Activated CD8-positive, alpha-beta memory T cell treated with anti-CD3 and anti-CD28 coated beads for 1 hour (primary cell): ENCODE measurements at places on chromosomes 2 and 18.

- no peak for DNase-seq
Measured at GRCh38 chr2:21256006-21256405, 132.2 kb downstream of the TDRD15 start.

- no peak for DNase-seq
Measured at GRCh38 chr2:159546716-159547430, 69.5 kb downstream of the BAZ2B start.

- DNase-seq, result no peak
Measured at GRCh38 chr2:24672589-24672988, 120.6 kb downstream of the PTRHD1 start.

GRCh38 chr18:78168526-78168925, 811.1 kb upstream of the SALL3 start:
- no peak for DNase-seq

DNA sequence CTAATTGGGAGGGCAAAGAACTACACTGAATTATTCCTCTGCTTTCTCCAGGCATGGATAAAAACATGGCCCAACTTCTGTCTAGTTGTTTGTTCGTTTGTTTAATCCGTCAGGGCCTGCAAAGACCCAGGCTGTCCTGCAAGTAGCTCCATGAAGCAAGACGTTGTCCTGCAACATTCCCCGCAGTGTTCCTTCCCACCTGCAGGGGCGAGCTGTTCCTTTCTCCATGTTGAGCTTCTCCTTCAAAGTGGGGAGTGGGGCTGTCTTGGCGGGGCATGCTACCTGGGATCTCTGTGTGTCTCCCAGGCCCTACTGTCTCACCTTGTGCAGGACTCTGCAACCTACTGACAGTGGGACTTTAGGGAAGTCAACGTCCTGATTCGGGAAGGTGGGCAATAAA, 264.0 kb upstream of the SMIM21 start:
- no peak for DNase-seq

- no peak for DNase-seq
Measured at GRCh38 chr2:150859162-150859561, 371.7 kb upstream of the RND3 start.

DNA sequence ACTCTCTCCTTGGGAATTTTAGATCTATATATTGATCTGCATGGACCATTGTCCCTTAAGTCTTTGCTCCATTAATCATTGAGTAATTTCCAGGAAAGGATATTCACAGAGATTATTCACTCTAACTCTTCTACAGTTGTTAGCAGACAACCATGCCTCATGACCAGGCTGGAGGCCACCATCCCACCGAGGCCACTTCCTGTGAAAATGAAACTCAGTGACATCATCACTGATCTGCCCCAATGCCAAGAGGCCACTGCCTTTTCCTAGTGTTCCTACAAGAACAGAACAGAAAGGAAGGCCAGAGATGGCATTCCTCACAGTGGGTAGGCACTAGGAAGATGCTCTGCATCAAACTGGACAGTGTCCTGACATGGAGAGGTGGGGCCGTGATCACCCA, 161.3 kb downstream of the DTNA start:
- no peak for DNase-seq

- DNase-seq, result no peak
Measured at GRCh38 chr2:70531419-70532086, 22.1 kb downstream of the TGFA start.

DNA sequence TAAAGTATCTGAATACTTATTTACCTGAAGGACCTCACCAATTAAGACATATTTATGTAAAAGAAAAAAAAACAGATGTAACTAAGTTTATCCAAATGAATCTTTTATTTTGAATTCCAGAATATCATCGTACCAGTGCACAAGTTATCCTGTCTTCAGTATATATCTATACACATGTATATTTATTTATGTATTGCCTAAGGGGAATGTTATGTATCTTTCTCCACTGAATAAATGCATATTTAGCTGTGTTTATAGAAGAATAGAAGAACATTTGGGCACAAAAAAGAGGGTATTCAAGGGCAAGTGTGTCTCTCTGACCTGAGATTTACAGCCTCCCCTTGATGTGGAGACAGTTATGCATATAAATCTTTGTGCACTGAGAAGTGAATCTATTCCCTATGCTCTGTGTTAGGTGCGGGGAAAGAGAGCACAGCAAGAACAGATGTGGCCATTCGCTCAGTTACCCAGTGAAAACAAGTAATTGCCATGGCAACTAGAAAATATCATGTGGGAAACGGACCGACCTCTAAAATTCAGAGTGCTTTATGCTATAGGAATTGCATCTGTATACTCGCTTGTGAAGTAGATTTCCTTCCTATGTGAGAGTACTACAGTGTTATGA, 39.5 kb upstream of the ASXL3 start:
- no peak for DNase-seq

GRCh38 chr2:8149985-8150539, 531.8 kb upstream of the ID2 start:
- DNase-seq, result no peak

- DNase-seq, result peak; percentile 74
Measured at GRCh38 chr2:70084973-70085710, 2.1 kb upstream of the PCBP1 start.

- no peak for DNase-seq
Measured at GRCh38 chr18:13260935-13261640, 42.5 kb downstream of the LDLRAD4 start.

DNA sequence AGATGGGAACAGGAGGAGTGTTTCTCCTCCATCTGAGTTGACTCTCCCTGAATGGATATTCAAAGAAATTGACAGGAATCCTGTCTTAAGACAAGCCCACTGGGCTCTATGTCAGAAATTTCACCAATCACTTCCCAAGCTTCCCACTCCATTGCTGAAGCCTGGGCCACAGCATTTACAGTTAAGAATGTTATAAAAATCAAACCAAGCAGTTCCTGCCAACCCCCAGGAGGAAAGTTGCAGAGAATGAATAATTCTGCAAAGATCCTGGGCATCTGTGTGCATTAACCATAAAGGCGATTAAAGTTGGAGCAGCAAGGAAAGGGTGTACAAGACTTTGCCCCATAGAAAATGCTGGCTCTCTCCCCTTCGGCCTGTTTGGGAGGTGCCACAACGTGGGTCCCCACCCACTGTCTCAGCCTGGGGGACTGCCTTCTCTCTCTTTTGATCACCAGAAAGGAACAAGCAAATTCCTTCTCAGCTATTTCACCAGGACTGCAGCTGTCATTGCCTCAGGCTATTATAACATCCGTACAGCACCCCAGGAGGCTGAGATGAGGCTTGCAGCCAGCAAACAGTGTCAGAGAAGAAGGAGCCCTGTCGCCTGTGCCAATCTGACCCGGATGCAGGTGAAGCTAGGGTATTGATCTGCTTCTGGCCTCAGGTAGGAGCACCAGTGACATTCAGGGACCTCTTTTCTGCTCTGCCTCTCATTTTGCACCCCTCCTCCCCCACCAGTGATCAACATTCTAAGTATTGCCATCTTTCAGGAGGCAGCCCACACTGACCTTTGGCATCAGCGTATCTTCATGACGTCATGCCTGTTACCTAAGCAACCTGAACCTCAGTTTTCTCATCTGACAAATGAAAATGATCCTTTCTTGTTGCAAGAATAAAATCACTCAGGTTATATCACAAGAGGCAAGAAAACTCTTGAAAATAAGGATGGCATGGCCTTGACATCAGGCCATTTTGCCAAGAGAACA, 219.0 kb downstream of the SH3BP4 start:
- no peak for DNase-seq
